SK-MEL-5 (cell line): ENCODE measurements at places on chromosomes 6 and 20. TPM values are rescaled to one million over a fixed set of nuclear protein-coding genes. Genes with fewer than 3 reads are reported as not detected.

The FOXF2 gene
- total RNA-seq = 3.8 and 6.0 TPM in 2 replicates

The EYA2 gene
- total RNA-seq = not detected in 2 replicates

The XKR7 gene
- 0.03 and 0.11 TPM in 2 replicates for total RNA-seq

The RALY gene
- 151 TPM in 2 replicates for total RNA-seq

The RFX6 gene
- 0.08 TPM in 1 of 2 replicates, not detected in the other for total RNA-seq

The ZNF831 gene
- total RNA-seq = not detected in 2 replicates

The RAET1L gene
- total RNA-seq = not detected in 2 replicates

The TFAP2D gene
- not detected in 2 replicates for total RNA-seq

The SYCP2L gene
- 5.6 and 6.2 TPM in 2 replicates for total RNA-seq

The CDKN1A gene
- 65.0 and 68.0 TPM in 2 replicates for total RNA-seq

The PTPRT gene
- total RNA-seq = not detected in 2 replicates

The THBD gene
- total RNA-seq = not detected in 2 replicates

The LPIN3 gene
- total RNA-seq = 6.2 and 8.9 TPM in 2 replicates

The ISM1 gene
- total RNA-seq = 4.8 and 5.6 TPM in 2 replicates

The SPACA1 gene
- not detected in 2 replicates for total RNA-seq

The BPIFB1 gene
- total RNA-seq = not detected in 2 replicates

The CST3 gene
- 294 and 300 TPM in 2 replicates for total RNA-seq

The LKAAEAR1 gene
- 1.1 TPM in 1 of 2 replicates, not detected in the other for total RNA-seq

The ARMC2 gene
- 2.6 and 3.4 TPM in 2 replicates for total RNA-seq

The OXT gene
- total RNA-seq = not detected in 2 replicates

The GPX5 gene
- total RNA-seq = not detected in 2 replicates

The TCP11 gene
- not detected in 2 replicates for total RNA-seq

The SLC17A2 gene
- not detected in 2 replicates for total RNA-seq

The SS18L1 gene
- 20.6 and 23.9 TPM in 2 replicates for total RNA-seq

The OR12D3 gene
- total RNA-seq = not detected in 2 replicates

The FERMT1 gene
- 6.6 and 6.7 TPM in 2 replicates for total RNA-seq

The RAMACL gene
- total RNA-seq = 0.08 and 0.18 TPM in 2 replicates

The PAQR8 gene
- total RNA-seq = 25.7 and 25.8 TPM in 2 replicates

The BAK1 gene
- total RNA-seq = 11.2 and 11.9 TPM in 2 replicates

The FKBP1A gene
- 219 and 227 TPM in 2 replicates for total RNA-seq

The CRNKL1 gene
- total RNA-seq = 61.4 and 73.7 TPM in 2 replicates

The ZCCHC3 gene
- total RNA-seq = 25.5 and 29.7 TPM in 2 replicates

The PLN gene
- total RNA-seq = not detected in 2 replicates

The FAM217A gene
- not detected in 2 replicates for total RNA-seq

The ILRUN gene
- total RNA-seq = 34.7 and 37.5 TPM in 2 replicates

The HECA gene
- total RNA-seq = 5.9 and 6.4 TPM in 2 replicates

The SIRPB1 gene
- total RNA-seq = 0.98 and 1.8 TPM in 2 replicates

The TMEM217 gene
- total RNA-seq = 0.11 and 0.40 TPM in 2 replicates

The EBF4 gene
- total RNA-seq = 0.50 and 2.0 TPM in 2 replicates

The POFUT1 gene
- 56.1 and 58.0 TPM in 2 replicates for total RNA-seq

The SESN1 gene
- total RNA-seq = 24.7 and 27.9 TPM in 2 replicates

The CCM2L gene
- 0.08 and 0.16 TPM in 2 replicates for total RNA-seq

The WFDC13 gene
- total RNA-seq = not detected in 2 replicates

The THBS2 gene
- 0.16 and 0.18 TPM in 2 replicates for total RNA-seq

The TINAG gene
- not detected in 2 replicates for total RNA-seq

The SLC17A9 gene
- total RNA-seq = not detected in 2 replicates

The NOP56 gene
- total RNA-seq = 350 and 393 TPM in 2 replicates

The UBD gene
- total RNA-seq = not detected in 2 replicates

The CPNE5 gene
- 0.63 TPM in 1 of 2 replicates, not detected in the other for total RNA-seq

The BHLHE23 gene
- total RNA-seq = not detected in 2 replicates
